ENCODE measurements at places on chromosomes 12 and 14. TPM values are rescaled to one million over a fixed set of nuclear protein-coding genes. Genes with fewer than 3 reads are reported as not detected.

DNA sequence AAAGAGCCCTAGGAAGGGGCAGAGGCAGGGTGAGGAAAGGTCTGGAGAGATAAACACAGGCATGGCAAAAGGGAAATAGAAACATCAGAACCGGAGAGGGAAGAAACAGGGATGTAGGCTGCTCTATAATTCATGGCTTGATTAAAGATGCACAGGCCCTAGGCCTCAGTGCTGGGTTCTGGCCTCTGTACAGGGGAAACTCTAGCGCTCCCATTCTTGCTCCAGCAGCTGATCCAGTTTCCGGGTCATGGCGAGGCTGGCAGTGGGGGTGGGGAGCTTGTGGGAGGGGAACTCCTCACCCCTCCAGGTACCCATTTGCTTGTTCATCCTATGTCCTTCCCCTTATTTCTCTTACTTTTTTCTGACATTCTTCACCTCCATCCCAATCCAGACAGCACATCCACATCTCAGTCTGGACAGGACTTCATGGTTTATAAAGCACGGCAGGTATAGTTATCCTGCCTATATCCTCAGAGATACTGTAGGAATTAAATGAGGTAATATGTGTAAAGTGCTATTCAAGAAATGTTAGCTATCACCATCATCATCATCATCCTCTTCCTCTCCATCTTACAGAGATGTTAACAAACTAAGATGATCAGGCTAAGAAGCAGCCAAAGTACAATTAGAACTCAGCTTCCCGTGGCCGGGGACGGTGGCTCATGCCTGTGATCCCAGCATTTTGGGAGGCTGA is 8.0 kb upstream of the GPR84 start:
- no peaks in the 10 kb centered on the region for H3K4me1 ChIP-seq
- no peaks in the 10 kb centered on the region for H3K36me3 ChIP-seq
- H3K27ac ChIP-seq: peak overlapping the region; percentile 71
- no peak for DNase-seq
- no peak overlapping the region for H3K4me3 ChIP-seq

DNA sequence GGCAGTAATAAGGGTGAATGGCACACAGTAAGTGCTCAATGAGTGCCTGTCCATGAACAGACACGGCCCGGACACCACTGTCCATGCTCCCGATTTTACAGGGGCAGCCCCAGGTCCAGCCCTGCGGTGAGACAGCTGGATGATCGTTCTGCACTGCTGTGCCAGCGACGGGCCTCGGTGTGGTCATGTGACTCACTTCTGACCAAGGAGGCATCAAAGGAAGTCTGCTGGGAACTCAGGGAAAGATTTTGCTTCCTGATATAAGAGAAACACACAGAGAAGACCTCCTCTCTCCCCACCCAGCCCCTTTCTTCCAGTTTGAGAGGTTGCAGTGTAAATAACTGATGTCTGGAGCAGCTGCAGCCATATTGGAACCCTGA is 126.6 kb downstream of the SCARB1 start:
- H3K4me1 ChIP-seq: no peaks in the 10 kb centered on the region
- DNase-seq: no peak
- H3K4me3 ChIP-seq: peak overlapping the region; percentile 18
- H3K36me3 ChIP-seq: no peaks in the 10 kb centered on the region

DNA sequence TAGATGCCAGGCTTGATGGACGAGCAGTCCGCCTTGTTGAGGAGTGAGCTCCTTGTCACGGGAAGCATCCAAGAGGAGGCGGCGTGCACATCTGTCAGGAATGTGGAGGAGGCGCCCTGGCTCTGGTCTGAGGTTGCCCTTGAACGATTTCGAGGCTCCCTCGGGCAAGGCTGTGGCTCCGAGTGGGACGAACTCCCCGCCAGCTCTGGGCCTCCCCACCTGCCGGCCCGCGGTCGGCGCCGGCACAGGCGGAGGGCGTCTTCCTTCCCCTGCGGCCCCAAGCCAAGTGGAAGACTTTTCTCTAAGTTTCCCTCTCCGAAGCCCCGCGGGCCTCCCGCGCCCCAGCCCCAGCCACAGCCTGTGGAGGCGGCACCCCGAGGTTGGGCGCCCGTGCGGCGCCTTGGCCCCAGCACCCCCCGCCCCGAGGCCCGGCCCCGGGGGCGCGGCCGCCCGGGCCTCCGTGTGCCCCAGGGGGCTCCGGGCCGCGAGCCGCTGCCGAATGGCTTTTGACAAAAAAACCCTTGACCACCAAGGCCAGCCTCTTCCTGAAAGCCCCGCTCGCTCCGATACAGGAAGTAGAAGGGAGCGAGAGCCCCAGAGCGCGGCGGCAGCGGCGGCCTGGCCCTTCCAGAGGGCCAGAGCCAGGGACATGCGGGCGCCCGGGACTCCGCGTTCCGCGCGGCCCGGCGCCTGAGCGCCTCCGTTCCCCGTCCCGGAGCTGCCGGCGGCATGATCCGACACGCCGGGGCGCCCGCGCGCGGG is at the start of gene RIN3:
TSS of gene RIN3 (plus strand) at position 578 of the 762 bp plus-strand sequence. CDS start at position 730, 152 bp downstream.
- no peak for DNase-seq
- peak within 1 kb of the TSS; percentile 84 for H3K27ac ChIP-seq
- H3K27me3 ChIP-seq: no peaks in the 10 kb centered on the region
- peaks cover 10% of the 10 kb centered on the region for H3K4me1 ChIP-seq
- H3K36me3 ChIP-seq: no peaks in the 10 kb centered on the region

- no peaks in the 10 kb centered on the region for H3K4me1 ChIP-seq
- H3K4me3 ChIP-seq: no peak overlapping the region
- H3K27me3 ChIP-seq: no peaks in the 10 kb centered on the region
Measured at GRCh38 chr14:37618498-37619028, 23.1 kb downstream of the TTC6 start.

DNA sequence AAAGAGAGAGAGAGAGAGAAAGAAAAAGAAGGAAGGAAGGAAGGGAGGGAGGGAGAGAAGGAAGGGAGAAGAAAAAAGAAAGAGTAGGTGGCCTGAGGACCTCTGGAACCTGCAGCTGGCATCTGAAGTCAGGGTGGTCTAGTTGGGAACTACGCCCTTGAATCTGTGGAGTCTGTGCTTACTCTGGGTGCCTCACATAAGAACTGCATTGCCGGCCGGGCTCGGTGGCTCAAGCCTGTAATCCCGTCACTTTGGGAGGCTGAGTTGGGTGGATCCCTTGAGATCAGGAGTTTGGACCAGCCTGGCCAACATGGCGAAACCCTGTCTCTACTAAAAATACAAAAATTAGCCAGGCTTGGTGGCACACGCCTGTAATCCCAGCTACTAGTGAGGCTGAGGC is 10.0 kb upstream of the NRDE2 start:
- no peak for DNase-seq
- no peak overlapping the region for H3K4me3 ChIP-seq
- no peaks in the 10 kb centered on the region for H3K36me3 ChIP-seq
- H3K27ac ChIP-seq: no peak overlapping the region
- no peaks in the 10 kb centered on the region for H3K4me1 ChIP-seq

GRCh38 chr12:94951071-94951934 is 52.2 kb downstream of the NDUFA12 start:
- H3K27ac ChIP-seq: no peak overlapping the region
- no peak overlapping the region for H3K4me3 ChIP-seq
- H3K36me3 ChIP-seq: no peaks in the 10 kb centered on the region

DNA sequence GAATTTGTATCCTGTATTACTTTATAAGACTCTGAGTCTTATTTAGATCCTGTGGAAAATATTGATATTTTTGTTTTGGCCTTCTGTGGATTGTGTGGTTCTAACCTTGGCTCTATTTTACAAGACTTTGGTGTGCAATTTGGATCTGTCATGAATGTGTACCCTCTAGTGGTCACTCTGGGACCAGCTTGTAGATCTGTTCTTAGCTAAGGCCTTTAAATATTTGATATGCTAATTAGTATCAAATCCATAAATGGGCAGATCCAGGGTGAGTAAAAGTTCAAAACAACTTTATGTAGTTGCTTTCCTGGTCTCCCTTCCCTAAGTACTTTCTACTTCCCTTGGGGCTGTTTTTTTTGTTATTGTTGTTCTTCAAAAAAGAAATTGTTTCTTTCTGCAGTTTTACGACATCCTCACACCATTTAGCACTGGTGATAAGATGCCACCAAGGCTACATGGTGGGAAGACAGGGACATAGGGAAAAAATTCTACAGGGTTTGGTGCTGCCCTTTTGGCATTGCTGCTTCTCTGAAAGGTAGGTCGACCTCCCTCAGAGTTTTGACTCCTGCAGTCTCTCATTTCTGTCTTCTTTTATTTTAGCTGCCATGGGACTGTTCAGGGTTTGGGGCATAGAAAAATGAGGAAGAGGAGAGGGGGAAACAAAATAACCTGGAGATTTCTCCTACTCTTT is 238.5 kb downstream of the GPHN start:
- no peak overlapping the region for H3K4me3 ChIP-seq
- H3K36me3 ChIP-seq: no peaks in the 10 kb centered on the region
- DNase-seq: no peak
- H3K27me3 ChIP-seq: no peaks in the 10 kb centered on the region

- H3K27ac ChIP-seq: peak overlapping the region; percentile 48
- DNase-seq: no peak
- no peak overlapping the region for H3K4me3 ChIP-seq
- H3K27me3 ChIP-seq: no peaks in the 10 kb centered on the region
Measured at GRCh38 chr12:32558903-32559302, 120.2 kb upstream of the DNM1L start.

DNA sequence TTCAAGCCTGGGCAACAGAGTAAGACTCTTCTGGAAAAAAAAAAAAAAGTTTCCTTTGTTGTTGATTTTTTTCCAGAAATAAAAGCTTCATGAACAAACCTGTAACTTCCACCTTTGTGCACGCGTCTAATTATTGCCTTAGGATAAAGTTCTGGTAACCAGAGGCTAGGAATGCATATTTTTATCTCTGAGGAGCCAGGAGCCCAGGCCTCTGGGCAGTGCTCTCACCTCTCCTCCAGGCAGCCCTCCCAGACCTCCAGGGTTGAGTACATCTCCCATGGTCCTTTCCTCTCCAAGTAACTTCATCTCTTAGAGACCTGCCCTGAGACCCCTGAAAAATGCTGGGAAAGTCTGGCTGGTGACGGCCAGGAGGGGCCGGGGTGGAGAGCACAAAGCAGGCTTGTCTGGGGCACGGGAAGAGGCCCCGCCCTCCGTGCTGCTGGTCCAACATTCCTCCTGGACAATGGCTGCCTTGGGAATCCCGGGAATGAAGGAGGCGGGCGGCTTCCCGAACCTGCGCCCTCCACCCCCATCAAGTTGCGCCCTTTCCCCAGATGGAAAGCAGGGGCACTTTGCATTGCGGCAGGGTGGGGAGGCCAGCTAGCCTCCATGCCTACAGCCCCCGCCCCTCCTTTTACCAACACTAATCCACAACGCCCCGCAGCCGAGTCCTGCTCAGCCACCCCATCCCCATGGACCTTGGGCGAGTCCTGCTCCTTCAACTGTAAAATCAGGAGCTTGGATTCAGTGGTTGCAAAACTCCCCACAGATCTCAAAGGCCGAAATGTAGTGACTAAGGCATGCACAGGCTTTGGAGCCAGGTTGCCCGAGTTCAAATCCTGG is 7.3 kb upstream of the FIGNL2 start:
- H3K27me3 ChIP-seq: no peaks in the 10 kb centered on the region
- no peaks in the 10 kb centered on the region for H3K4me1 ChIP-seq
- peak overlapping the region; percentile 21 for H3K4me3 ChIP-seq
- H3K27ac ChIP-seq: peak overlapping the region; percentile 38

- no peak overlapping the region for H3K4me3 ChIP-seq
- no peak overlapping the region for H3K27ac ChIP-seq
Measured at GRCh38 chr12:69383074-69383473, 23.5 kb downstream of the YEATS4 start.

DNA sequence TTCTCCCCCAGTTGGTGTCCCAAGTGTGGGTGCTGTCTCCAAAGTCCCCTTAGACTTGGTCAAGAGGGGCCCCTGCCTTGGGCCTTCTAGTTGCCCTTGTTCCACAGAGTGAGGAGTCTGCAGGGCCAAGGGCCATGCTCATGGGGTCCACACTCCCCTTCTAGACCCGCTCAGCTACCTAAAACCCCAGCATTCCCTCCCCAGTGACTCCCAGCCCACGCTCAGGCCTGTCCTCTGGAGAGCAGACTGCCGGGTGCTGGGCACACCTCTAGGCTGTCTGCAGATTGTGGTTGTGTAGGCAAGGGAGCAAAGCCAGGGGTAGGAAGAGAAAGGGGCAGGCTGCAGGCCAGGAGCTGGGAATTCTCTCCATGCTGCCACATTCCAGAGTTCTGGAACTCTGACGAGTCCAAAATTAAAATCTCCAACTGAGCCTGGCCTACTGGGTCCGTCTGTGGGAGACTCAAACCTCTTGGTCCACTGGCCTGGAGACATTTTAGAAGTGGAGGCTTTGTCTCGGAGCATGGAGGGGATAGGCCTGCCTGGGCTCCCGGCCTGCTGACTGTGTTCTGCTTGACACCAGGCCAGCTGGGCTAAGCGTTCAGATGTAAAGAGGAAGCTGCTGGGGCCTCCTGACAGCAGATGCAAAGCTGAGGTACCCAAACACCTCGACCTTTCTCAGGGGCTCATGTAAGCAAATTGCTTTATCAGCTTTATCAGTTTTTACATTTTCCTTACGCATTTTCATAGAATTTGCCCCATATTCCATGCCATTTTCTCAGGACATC is 13.7 kb upstream of the KRT5 start:
- no peak overlapping the region for H3K4me3 ChIP-seq
- no peaks in the 10 kb centered on the region for H3K4me1 ChIP-seq
- H3K36me3 ChIP-seq: no peaks in the 10 kb centered on the region
- DNase-seq: no peak

- H3K4me3 ChIP-seq: no peak overlapping the region
- H3K27ac ChIP-seq: no peak overlapping the region
- no peaks in the 10 kb centered on the region for H3K36me3 ChIP-seq
- H3K4me1 ChIP-seq: no peaks in the 10 kb centered on the region
Measured at GRCh38 chr12:49294086-49294803, 702 bp upstream of the PRPH start.

DNA sequence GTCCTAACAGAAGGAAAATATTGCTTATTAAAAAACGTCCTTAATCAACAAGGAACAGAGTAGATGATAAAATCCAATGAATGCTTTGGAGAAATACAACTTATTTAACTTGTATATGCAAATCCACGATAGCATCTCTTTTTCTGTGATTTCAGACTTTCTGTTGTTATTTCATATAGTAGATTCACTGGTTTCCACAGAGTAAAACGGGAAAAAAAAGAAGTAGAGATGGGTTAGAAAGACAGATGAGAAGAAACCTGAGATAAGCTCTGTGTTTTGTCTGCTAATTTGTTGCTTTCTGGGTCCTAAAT is 447.7 kb downstream of the RERGL start:
- H3K27ac ChIP-seq: no peak overlapping the region
- no peaks in the 10 kb centered on the region for H3K27me3 ChIP-seq
- H3K36me3 ChIP-seq: no peaks in the 10 kb centered on the region
- no peaks in the 10 kb centered on the region for H3K4me1 ChIP-seq
- no peak for DNase-seq
- H3K4me3 ChIP-seq: no peak overlapping the region

DNA sequence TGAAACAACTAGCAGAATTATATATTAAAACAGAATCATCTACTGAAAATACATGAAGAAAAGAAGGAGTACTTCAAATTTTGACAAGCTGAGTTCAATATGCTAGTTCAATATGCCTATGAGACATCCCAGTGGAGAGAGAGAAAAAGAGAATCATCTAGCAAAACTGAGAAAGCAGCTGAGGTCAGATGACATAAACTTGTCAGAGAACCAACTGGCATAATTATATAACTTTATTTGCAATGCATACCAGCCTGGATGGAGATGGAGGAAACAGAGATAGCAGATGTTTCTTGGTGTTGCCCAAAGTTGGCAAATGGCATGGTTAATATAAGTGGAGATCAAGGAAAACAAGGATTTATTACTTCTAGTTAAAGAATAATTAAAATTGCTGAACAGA is 148.7 kb upstream of the PDZRN4 start:
- no peaks in the 10 kb centered on the region for H3K36me3 ChIP-seq
- no peak for DNase-seq
- no peaks in the 10 kb centered on the region for H3K27me3 ChIP-seq
- no peaks in the 10 kb centered on the region for H3K4me1 ChIP-seq

AJUBA gene
- total RNA-seq: 3.2 TPM

BICD1 gene
- 7.2 TPM for total RNA-seq

TAS2R46 gene
- total RNA-seq: 4.6 TPM

OR6C74 gene
- total RNA-seq: not detected

SSPN gene
- total RNA-seq: 22.1 TPM

DDN gene
- under 0.01 TPM for total RNA-seq

CACNA2D4 gene
- total RNA-seq: 3.3 TPM

Measured in breast epithelium (tissue), 4 donors.